ENCODE measurements at places on chromosomes 4 and X.

DNA sequence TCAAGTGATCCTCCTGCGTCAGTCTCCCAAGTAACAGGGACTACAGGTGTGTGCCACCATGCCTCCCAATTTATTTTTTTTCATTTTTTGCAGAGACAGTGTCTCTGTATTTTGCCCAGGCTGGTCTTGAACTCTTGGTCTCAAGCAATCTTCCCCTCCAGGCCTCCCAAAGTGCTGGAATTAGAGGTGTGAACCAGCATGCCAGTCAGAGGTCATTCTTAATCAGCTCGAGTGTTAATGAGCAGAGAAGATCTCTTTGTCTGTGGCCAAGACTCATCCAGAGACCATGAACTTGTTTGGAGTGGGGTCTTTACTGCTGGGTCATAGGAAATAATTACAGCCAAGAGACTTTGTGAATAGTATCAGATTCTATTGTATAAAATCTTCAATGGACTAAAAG lies 99.2 kb upstream of the AP1S2 start:
- DNase-seq = no peak

DNA sequence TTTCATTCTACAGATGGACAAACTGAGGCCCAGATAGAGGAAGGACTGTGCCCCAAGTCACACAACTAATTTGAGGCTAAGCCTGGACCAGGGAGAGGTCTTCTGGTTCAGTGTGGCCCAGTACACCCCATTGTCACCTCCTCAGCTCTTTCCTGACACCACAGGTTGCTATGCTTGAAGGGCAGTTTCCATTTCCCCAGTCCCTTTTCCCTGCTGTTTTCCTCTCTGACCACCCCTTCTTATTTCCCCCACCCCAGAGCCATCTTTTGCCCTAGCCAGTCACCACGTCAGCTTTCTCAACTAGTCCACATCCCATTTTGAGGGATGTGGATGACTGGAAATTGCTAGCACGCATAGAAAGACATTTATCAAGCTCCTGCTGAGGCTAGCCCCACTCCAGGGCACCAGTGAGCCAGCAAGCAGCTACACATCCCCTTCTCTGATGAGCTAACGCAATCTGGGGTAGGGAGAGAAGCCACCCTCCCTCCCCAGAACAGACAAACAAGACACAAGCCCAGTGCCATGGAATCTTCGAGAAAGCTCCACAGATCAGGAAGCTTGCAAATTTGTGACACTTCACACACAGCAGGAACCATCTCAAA lies 1.3 kb downstream of the GABRE start:
- DNase-seq = no peak

GRCh38 chrX:107452581-107452980 lies 3.1 kb downstream of the FRMPD3 start:
- no peak for DNase-seq

GRCh38 chr4:138450546-138451275 lies 208.6 kb upstream of the SLC7A11 start:
- DNase-seq = no peak

DNA sequence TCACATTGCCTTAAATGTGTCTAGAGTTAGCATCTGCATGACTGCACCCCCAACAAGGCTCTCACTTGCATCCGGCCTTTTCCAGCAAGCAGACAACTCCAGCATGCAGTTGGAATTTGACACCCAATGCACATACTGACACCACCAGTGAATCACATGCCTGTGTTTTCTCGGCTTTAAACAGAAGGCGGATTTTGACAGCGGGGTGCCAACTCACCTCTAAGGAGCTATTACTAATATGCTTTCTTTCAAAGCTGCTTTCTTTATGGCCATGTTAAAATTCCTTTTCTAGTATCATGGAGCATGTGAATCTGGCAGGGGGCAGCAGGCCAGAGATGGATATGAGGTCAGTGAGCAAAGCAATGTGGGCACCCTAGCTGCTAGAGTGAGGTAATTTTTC lies 78.0 kb upstream of the CLNK start:
- DNase-seq = no peak

- no peak for DNase-seq
Measured at GRCh38 chrX:17098516-17099247, 152.2 kb downstream of the REPS2 start.

DNA sequence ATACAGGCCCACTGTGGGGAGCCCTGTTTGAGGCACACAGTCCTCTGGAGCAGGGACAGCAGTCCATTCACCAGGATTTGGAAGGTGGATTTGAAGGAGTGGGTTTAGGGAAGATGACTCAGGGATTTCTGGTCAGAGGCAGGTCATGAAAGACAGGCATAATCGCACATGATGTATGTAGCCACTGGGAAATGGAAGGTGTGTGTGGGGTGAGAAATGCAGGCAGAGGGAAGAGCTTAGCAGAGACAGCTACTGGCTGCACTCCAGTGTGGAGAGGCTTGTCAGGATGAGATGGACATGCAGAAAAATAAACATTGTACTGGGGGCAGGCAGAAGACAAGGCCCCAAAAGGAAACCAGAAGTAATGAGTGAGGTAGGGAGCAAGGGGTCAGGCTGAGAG lies 85.2 kb upstream of the STS start:
- DNase-seq = no peak

GRCh38 chr4:78320349-78320935 lies 231.1 kb upstream of the ANXA3 start:
- DNase-seq = no peak

DNA sequence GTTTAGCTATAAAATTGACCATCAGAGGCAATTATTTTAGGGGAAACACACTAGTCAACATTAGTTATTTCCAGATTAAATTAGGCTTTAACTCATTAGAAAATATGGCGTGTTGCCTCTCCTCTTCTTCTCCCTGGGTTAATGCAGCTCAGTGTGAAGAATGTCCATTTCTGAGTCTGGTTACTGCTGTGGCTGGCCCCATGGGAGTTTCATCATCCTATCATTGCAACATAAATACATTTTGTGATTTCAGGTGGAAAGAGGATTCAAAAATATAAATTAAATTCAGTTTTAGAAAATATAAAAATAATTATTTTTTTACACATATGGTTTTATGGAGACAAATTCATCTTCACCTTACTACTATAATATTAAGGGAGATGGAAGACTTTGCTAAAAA lies 288.5 kb upstream of the ARSJ start:
- DNase-seq = no peak

- DNase-seq = no peak
Measured at GRCh38 chrX:140467211-140467610, 37.7 kb downstream of the SOX3 start.

DNA sequence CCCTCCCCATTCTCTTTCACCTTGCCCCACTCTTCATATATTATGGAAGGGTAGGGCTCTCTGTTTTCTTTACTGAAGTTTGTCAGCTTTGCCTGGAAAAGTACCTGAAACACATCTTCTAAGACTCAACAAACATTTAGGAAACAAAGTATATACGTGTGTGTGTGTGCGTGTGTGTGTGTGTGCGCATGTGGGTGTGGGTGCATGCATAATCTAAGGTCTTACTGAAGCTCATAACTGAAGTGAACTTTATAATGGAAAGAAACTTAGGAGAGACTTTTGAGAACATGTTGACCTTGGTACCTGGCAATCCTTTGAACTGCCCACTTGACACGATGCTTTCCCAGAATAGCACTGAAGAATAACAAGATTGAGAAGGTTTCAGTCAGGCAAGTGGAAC lies 986.3 kb upstream of the GRID2 start:
- no peak for DNase-seq

DNA sequence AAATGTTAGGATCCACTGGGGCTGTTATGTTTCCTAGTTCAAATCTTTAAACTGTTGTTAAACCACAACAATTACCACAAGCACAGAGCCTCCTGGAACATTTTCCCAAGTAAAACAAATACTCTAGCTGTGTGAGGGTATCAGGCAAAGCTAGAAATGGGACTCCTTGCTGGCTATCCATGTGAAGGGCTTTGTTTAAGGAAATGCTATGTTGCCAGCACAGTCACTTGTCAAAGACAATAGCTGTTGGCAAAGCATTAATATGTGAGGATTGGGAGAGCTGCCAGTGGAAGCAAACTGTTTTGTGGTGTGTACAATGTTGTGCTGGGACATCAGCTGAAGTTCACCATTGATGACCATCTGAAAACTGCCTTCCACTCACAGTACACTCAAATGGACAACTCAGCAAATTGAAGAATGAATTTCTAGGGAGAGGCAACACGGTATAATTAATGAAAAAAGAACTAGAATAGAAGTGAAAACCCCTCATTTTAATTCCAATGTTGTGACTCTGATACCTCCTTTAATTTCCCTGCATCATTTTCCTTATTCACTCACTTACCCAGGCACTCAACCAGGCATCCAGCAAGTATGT lies 100.8 kb downstream of the ANXA3 start:
- DNase-seq = no peak

GRCh38 chrX:150198776-150199175 lies 164.3 kb upstream of the MAMLD1 start:
- no peak for DNase-seq

- no peak for DNase-seq
Measured at GRCh38 chrX:113802837-113803236, 781.0 kb upstream of the HTR2C start.

- DNase-seq = no peak
Measured at GRCh38 chrX:115894087-115894486, 276.5 kb upstream of the AGTR2 start.

GRCh38 chr4:8276358-8277240 lies 7.0 kb downstream of the HTRA3 start:
- no peak for DNase-seq

- DNase-seq = no peak
Measured at GRCh38 chrX:17606231-17606630, 131.1 kb upstream of the SCML1 start.

GRCh38 chrX:18964901-18965300 lies 19.0 kb downstream of the PHKA2 start:
- DNase-seq = no peak

GRCh38 chr4:53477636-53478035 lies 100.2 kb downstream of the FIP1L1 start:
- no peak for DNase-seq

- no peak for DNase-seq
Measured at GRCh38 chrX:13341491-13342101, 21.7 kb upstream of the ATXN3L start.

- no peak for DNase-seq
Measured at GRCh38 chrX:42276982-42277690, 353.8 kb upstream of the CASK start.

GRCh38 chr4:139899346-139899745 lies 233.7 kb downstream of the MGST2 start:
- DNase-seq = no peak

GRCh38 chr4:80072228-80072743 lies 743 bp downstream of the ANTXR2 start:
- peak; percentile 60 for DNase-seq

DNA sequence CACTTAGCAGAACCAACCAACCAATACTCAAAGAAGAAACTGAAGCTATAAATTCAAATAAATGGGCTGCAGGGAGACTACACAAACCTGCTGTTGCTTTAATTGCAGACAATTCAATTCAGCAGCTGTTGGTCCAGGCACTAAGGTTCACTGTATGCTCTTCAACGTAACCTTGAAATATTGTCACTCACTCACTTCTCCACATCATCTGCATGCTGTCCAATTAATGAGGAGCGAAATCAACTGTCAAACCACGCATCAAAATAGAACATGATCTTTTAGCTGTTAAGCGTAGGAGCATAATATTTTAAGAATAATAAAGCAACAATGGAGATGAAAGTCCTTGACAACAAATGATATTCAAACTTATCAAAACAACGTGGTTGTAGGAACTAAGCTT lies 17.0 kb downstream of the ENOX2 start:
- no peak for DNase-seq

GRCh38 chr4:7156761-7157488 lies 35.4 kb upstream of the SORCS2 start:
- DNase-seq = no peak

DNA sequence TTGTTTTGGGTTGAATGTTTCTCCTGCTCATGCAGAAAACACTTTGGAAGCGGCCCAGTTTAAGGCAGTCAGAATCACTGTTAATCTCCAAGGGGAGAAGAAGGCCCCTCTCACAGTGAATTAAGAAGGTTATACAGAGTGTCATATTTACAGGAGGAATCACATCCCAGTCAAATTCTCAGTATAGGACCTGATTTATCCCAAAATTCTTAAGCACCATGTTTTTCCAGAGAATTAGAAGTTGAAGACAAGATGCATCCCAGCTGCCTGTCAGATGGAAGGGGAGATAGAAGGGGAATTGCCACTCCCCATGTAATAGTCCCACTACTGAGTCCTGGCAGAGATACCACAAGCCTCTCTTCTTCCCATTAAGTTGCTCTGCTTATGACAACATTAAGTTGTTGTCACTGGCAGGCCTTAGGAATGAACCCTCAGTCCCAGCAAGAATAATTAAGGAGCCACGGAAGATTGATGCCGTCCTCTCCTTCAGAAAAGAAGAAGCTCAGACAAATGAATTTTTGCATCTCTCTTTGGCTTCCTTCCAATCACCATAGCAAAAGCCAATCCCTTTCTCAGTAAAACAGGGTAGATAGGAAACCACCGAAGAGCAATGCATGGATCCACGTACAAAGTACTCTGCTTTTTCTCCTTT lies 138.4 kb downstream of the LDB2 start:
- no peak for DNase-seq

- no peak for DNase-seq
Measured at GRCh38 chrX:23937100-23937499, 29.3 kb downstream of the CXorf58 start.

DNA sequence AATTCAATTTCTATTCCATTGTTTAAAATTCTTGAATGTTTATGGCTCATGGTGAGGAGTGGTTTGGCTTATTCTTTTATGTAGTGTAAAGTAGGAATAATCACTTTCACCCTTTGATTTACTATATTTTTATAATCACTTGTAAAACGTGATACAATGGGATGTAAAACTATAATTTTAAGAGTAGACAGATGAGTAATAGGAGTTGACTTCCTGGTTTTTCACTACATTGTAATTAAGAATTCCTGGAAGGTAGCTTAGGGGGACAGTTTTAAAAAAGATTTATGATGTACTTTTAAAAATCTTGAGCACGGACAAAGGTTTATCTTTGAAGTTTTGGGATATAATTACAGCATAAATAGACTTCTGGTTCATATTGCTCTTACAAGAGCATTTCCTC lies 65.3 kb downstream of the PDGFC start:
- DNase-seq = no peak

GRCh38 chr4:73127839-73128453 lies 58.4 kb upstream of the COX18 start:
- no peak for DNase-seq

DNA sequence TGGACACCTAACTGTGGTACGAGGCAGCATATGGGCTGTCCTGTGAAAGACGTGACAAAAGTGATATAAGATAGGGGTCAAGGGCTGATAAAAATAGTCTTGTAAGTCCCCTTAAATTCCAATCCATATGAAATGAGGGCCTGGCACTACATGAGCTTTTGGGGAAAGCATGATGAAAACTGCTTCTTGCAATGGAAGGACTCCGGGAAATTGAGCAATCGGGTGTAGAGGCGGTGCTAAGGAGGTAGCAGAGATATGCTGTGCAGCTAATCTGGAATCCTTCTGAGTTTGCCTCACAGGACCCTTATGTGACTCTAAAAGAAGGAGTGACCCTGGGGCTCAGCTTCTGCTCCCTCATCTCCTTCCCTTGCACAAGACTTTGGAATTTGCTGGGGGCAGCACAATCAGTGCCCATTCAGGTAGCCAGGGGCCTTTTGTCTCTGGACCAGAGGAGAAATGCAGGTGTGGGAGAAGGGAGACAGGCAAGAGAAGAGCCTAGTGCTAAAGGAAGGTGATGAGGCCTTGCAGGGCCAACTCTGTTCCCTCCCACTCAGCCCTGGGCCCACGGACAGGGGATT lies 12.8 kb downstream of the CLDN2 start:
- DNase-seq = no peak

- DNase-seq = no peak
Measured at GRCh38 chr4:98539299-98539698, 119.1 kb downstream of the TSPAN5 start.
